Stimulated activated CD8-positive, alpha-beta memory T cell treated with anti-CD3 and anti-CD28 coated beads, Interleukin-4, amount 100 ng/mL, for 4 hours (primary cell): ENCODE measurements at places on chromosomes 3 and 15.

DNA sequence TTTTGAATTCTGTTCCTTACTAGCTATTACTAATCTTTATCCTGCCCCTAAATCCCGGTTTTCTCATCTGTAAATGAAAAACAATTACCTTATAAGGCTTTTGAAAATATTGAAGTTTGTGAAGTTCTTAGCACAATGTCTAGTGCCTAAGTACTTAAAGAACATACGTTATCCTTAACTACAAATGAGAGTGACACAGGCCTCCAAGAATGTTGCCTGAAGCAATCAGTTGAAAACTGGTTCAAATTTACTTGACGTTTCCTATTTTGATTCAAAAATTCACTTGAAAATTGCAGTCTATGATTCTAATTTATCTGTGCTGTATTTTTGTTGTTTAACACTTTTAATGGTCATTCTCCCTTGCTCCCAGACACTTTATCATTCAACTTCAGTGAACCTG lies 3.2 kb downstream of the SENP7 start:
- no peak for DNase-seq

DNA sequence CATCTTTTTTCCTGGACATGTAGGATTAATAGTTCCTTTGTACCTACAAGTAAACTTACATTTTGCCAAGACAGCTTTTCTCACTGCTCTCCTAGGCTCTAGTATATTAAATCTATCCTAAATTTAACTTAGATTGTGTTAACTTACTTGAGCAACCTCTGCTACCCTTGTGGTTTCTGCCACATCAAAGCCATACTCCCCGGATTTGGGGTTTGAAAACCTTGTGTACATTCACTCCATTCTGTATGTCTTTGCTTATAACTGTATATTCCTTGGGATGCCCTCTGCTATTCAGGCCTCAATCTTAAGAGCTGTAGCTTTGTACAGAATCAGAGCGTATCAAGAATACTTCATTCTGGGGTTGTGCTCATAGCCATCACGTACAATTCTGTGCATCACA lies 60.4 kb downstream of the ARIH1 start:
- DNase-seq = no peak

- DNase-seq = no peak
Observed at GRCh38 chr15:40263024-40263754, 19.7 kb downstream of the ANKRD63 start.

DNA sequence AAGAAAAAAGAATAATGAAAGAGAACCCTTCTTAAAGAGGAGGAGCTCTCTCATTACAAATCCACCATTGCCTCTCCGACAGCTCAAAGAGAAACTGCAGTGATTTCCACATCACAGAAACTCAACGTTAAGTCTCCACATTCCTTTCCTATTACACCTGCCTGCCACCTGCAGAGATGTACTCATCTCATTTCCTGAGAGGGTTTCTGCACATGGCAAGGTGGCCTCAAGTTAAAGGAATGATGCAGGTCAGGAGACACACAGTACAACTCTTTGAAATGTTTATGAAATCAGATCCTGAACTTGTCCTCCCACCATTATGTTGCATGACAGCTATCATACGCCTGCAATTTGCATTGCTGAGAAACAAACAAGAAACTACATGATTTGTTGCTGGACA lies 458.4 kb upstream of the ADAMTS9 start:
- no peak for DNase-seq

GRCh38 chr3:129686941-129687340 lies 80.5 kb upstream of the PLXND1 start:
- no peak for DNase-seq

GRCh38 chr15:71747128-71748083 lies 62.9 kb upstream of the NR2E3 start:
- no peak for DNase-seq

DNA sequence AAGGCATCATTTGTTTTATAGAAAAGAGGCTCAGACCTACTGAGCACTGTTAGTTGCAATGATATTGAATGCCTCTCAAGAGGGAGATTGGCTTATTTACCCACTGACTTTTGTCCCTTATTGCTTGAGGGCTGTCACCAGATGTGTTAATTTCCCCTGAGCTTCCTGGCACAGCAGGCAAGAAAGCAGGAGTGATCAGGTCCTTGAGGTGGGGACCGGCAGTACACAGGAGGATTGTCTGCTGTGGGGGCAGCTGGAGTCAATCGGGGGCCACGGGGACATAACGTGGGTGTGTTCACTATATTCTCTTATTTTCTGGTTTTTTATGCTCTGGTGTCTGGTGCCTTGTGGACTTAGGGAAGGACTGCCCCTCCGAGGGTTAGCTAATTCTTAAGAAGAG lies 44.6 kb downstream of the GASK1A start:
- no peak for DNase-seq

DNA sequence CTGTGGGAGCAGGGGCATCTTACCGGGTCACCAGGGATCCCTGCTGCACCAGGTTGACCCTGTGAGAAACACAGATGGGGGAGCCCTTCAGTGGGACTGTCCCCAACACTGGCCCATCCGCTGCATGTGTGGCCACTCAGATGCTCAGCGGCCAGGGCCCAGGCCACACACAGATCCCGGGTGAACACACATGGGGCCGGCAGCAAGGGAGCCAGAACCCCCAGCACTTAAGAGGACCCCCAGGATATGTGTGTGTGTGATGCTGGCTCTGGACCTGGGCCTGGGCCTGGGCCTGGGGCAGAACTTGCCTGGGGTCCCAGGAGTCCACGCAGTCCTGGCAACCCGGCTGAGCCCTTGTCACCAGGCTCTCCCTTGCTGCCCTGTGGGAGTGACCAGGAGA lies 4.9 kb upstream of the UCN2 start:
- no peak for DNase-seq

DNA sequence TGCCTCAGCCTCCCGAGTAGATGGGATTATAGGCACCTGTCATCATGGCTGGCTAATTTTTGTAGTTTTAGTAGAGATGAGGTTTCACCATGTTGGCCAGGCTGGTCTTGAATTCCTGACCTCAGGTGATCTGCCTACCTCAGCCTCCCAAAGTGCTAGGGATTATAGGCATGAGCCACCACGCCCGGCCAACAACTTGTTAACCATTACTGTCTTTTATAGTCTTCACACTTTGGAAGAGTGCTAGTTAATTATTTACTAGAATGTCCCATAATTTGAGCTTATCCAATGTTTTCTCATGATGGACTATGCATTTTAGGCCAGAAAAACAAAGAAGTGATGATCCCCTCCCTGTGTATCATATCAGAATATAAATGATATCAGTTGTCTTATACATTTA lies 288.6 kb upstream of the CBLB start:
- no peak for DNase-seq
